HFFc6 (cell line): ENCODE measurements at places on chromosomes 3 and 15. TPM values are rescaled to one million over a fixed set of nuclear protein-coding genes. Genes with fewer than 3 reads are reported as not detected.

- DNase-seq = no peak
These were observed 42.1 kb upstream of the EPHB1 start for GRCh38 chr3:134752761-134753461.

GRCh38 chr3:126948980-126949535, 33.9 kb upstream of the PLXNA1 start:
- DNase-seq = no peak

DNA sequence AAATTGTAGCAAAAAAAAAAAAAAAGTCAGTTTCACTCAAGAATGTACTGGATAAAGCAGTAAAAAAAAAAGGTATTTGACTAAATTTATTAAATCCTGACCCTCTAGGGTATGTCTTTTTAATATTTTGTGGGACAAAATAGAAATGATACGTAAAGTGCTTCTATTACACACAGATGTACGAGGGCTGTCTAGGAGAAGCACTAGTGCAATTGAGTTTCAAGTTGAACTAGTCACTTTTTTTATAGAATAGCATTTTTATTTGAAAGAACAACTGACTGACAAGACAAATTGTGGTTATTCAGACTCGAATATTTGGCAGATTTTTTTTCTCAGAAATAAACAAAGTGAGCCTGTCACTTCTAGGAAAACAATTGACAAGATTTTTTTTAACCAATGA, 49.0 kb downstream of the CCDC54 start:
- DNase-seq = no peak

- peak; percentile 55 for DNase-seq
These were observed 118.5 kb downstream of the DUT start for GRCh38 chr15:48449734-48450133.

- no peak for DNase-seq
These were observed 48.6 kb downstream of the SHOX2 start for GRCh38 chr3:158057666-158058065.

DNA sequence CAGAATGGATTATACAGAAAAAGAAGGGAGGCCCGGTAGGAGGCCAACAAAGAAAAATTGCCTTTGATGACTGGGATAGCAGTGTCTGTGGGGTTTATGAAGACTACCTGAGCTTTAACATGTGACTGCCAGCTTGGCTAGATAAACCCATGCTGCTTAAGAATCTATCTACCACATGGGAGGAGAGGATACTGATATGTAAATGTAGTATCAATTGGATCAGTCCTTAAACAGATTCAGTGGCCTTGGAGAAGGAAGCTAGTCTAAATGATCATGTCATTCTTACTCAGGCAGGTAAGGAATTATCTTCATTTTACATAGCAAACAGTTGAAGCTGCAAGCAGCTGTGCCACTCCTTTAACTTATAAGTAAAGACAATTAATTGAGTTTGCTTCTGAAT, 50.0 kb upstream of the SYNPR start:
- no peak for DNase-seq

DNA sequence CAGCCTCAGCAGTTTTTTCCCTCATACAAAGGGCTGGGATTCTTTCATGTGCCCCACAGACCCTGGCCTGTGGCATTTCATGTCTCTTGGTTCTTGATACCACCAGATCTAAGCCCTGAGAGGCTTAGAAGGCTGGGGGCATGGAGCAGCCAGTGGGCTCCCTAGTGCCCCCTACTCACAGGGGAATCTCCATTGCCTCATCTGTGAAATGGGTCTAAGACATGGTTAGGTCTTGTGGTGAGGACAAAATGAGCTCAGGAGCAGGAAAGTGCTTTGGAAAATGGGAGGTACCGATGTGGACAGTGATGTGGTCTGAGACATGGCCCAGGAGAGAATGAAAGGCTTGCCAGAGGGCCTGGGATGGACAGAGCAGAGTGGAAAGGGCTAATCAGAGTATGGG, 94.3 kb downstream of the SMAD6 start:
- DNase-seq = no peak

DNA sequence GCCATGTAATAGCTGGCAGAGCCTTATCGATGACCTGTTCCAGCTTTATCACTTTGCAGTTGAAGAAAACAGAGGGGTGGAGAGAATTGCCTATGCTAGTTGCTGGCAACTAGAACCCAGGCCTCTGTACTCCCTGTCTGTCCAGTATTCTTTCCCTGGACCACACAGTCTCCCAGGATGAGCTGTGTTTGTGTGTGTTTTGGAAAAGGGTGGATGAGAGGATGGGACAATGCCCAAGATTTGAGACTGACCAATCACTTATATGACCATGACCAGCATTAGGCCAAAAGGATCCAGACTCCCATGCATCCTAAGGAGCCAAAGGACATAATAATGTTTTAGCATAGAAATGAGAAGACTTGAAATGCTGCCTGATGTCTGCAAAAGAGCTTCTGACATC, 102.6 kb downstream of the CD200R1L start:
- no peak for DNase-seq

DNA sequence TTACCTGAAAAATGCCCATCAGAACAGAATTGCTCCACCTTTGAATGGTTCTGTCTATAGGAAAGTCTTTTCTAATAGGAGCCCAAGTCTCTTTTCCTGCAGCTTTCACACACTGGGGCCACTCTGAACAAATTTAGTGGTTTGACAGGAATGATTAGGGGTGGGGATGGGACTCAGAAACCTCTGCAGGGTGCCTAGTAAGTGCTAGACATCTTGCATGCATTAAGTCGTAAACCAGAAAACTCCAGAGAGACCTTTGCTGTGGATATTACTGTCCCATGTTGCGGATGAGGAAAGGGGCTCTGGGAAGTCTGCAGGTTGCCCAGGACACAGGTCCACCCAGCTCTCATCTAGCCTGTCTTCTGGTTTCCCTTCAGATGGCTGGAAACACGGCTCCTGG, 189.7 kb downstream of the OPA1 start:
- DNase-seq = no peak

DNA sequence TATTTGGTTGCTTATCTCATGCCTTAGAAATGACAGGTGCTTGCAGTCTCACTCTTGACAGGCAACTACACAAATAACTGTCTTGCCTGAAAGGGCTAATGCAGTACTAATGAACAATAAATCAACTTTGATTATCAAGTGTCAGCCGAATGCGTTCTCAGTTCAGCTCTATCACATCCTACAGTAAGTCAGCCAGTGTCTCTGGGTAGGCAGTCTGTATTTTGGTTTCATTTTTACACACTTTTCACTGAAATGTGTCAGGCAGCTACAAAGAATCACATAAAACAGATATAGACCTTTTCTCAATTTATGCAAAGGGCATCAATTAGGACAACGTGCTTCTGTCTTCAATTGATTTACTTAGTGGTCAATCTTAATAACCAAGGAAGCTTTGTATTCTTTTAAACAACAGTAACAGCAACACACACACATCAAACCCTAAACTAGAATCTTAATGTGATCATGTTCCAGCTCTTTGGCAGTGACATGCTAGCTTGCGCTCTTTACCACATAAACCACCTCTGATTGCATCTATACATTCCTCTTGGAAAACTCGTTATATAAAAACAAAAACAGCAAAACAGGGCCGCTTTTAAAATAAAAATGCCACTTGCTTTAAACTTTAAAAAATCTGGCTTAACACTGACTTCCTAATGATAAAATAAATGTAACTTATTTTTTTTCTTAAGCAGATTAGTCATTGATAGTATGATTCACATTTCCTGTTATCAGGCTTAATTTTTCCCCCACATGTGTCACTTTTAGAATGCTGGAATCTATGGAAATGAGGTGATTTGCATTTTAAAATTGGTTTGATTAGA, 520.4 kb downstream of the FOXP1 start:
- DNase-seq = no peak

DNA sequence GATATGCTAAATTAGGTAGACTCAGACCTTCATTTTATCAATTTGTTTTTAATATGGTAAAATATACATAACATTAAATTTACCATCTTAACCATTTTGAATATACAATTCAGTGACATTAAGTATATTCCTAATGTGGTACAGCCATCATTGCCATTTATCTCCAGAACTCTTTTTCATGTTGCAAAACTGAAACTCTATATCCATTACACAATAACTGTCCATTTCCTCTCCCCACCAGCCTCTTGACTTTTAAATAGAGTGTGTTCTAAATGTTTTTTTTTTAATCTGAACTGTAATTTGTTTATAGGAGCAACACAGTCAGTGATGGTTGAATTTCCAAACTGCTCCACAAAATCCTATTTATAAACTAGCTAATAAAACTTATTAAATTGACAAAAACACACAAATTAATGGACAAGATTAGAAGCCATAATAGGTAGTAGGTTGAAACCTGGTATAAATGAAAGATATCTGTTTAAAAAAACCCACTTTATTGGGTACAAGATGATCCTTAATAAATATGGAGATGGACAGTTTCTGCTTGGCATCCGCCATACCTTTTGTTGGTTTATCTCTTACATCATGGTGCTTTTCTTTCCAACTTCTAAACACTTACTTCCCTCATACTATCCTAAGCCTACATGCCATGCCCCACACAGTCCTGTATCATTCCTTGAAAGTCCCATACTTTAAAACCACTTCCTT, 142.4 kb downstream of the ZPLD1 start:
- DNase-seq = no peak

- no peak for DNase-seq
These were observed 118.1 kb downstream of the EBLN2 start for GRCh38 chr3:73179601-73180000.

DNA sequence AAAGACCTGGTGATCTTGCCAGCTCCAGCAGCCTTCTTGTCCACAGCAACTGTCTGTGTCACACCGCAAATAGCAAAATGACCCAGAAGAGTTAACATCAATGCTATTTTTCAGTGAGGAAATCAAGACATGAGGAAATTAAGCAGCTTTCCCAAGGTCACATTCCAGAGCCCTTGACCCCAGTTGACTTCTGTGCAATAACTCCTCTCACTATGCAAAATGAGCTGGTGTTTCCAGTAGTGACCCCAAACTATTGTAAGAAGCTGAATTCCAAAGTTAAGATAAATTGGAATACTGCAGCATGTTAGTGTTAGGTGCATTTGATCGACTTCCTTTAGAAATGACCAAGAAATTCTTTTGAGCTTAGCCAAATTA, 172.8 kb upstream of the SNTN start:
- DNase-seq = no peak

- no peak for DNase-seq
These were observed 98.4 kb downstream of the SLC49A4 start for GRCh38 chr3:122893282-122893681.

DNA sequence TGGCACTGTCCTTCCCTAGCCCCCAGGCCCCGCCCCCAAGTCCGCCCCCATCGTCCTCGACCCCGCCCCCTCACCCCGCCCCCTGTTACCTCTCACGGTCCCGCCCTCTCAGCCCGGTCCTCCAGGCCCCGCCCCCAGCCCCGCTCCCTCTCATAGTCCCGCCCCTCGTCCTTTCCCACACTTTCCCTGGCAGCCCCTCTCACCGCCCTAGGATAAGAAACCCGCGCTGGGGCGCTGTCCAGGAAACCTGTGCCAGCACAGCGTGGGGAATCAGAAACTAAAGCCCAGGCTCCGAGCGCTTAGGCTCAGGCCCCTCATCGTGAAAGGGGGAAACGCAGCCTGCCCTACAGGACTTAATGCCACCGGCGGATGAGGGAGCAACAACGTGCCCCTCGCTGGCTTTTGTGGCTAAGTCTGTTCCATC, 20.9 kb downstream of the TRPM1 start:
- no peak for DNase-seq

GRCh38 chr15:62334536-62334935, 169.5 kb upstream of the C2CD4B start:
- DNase-seq = no peak

- no peak for DNase-seq
These were observed at the start of gene MAGEL2 for GRCh38 chr15:23647421-23648370. TSS of gene MAGEL2 (minus strand) at chr15:23647867. CDS start at chr15:23647742, 125 bp downstream.

DNA sequence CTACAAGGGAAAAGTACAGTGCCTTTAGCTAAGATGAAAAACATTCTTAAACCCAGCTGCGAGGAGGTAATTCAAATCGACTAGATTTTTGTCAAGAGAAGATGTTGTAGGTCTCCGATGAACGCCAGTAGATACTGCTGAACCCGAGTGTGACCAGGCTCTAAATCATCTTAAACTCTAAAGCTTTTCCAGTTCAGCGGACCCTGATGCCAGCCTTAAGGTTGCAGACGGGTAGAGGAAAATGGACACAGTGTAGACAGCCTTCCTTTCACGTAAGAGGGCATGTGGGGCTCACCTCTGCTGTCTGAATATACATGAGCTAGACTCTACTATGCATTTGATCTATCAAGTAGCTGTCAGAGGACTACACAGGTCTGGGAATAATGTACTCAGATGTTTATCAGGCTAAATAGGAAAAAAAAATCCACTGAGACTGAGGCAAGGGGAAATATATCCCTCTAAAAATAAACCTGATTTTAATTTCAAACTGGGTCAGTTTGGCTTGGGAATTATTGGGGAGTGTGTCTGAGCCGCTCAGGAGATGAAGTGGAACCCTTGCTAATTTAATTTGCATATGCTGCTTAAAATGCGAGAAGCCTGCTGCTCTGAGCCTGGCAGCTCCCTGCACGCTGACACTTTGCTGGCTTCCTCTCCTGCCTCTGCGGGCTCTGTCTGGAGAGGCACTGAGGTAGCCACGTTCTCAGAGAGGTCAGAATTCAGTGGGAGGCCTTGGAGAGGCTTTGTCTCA, 151.9 kb downstream of the CADPS start:
- no peak for DNase-seq

DNA sequence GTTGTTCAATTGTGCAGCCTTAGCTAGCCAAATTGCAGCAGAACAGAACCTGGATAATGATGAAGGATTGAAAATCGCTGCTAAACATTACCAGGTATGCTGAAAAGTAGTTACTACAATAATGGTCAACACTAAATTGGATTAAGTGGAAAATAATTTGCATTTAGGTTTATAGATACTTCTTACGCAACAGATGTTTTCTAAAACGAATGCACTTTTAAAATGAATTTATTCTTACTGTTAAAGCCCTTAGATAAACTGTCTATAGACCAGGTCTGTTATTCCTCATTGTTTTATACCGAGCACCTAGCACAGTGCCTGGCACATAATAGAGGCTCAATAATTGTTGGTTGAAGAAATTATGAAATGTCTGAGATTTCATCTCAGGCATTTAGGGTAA, 23.6 kb downstream of the PDCD6IP start:
- no peak for DNase-seq

- DNase-seq = no peak
These were observed 31.4 kb downstream of the SLC49A4 start for GRCh38 chr3:122826278-122826677.

- DNase-seq = peak; percentile 78
These were observed 44.4 kb upstream of the FAN1 start for GRCh38 chr15:30859091-30859874.

GRCh38 chr15:70436428-70436827, 326.9 kb downstream of the UACA start:
- no peak for DNase-seq

- no peak for DNase-seq
These were observed 290.5 kb downstream of the NAALADL2 start for GRCh38 chr3:175149675-175150074.

- peak; percentile 91 for DNase-seq
These were observed 85.7 kb downstream of the VGLL4 start for GRCh38 chr3:11558002-11558401.

ZMYND10 gene
- total RNA-seq = 0.18 to 0.99 TPM (median 0.78 TPM) in 3 replicates

DPPA4 gene
- total RNA-seq = 1.4 TPM in 1 of 3 replicates, not detected in the others

CTDSPL gene
- total RNA-seq = 30.3 to 39.9 TPM (median 31.8 TPM) in 3 replicates

AGBL1 gene
- total RNA-seq = not detected in 3 replicates

HHLA2 gene
- not detected in 3 replicates for total RNA-seq

ETFA gene
- total RNA-seq = 142 to 161 TPM (median 155 TPM) in 3 replicates

GPR160 gene
- total RNA-seq = 0.19 to 0.37 TPM in 2 of 3 replicates, not detected in the other

P3H2 gene
- total RNA-seq = 40.5 to 42.8 TPM (median 42.3 TPM) in 3 replicates

SLC24A5 gene
- not detected in 2 replicates for total RNA-seq

MNS1 gene
- total RNA-seq = 1.0 to 2.1 TPM (median 1.8 TPM) in 3 replicates

SCAANT1 gene
- not detected in 2 replicates for total RNA-seq

SLC22A14 gene
- 0.11 TPM in 1 of 3 replicates, not detected in the others for total RNA-seq

CATSPER2 gene
- 0.44 and 0.74 TPM in 2 replicates for total RNA-seq

APPL1 gene
- 16.8 and 23.3 TPM in 2 replicates for total RNA-seq

VIPR1 gene
- total RNA-seq = not detected in 2 replicates
